Erythroblast (primary cell): ENCODE measurements at places on chromosomes 7 and 10.

- no peak for DNase-seq
These were observed 829 bp downstream of the CHRM2 start for GRCh38 chr7:136869001-136869961.

- no peak for DNase-seq
These were observed 260.6 kb downstream of the KCNMA1 start for GRCh38 chr10:77377034-77377433.

DNA sequence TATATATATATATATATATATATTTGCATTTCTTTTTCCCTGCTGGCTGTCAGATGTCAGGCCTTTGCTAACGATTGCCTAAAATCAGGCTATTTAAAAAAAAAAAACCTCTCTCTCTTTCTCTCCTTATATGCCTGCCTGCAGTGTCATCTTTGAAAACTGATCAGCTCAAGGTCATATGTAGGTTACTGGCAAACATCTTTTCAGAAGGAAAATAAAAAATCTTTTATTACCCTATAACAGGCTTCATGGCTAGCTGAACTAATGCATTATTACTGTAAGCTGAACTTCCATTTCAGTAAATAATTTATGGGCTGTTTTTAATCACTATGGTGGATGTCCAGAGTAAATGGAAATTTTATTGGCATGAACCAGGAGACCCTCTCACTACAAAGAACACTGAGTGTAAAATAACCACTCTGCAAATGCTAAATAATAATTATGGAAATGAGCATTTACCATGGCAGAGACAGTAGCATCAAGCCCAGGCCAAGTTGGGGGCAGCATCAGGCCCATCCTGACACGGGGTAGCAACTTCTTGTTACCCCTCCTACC lies 29.3 kb downstream of the HSPA12A start:
- DNase-seq, result no peak

GRCh38 chr7:29844559-29844958 lies 38.3 kb downstream of the WIPF3 start:
- no peak for DNase-seq

- DNase-seq, result no peak
These were observed 51.1 kb upstream of the PPP1R3C start for GRCh38 chr10:91683975-91684374.

DNA sequence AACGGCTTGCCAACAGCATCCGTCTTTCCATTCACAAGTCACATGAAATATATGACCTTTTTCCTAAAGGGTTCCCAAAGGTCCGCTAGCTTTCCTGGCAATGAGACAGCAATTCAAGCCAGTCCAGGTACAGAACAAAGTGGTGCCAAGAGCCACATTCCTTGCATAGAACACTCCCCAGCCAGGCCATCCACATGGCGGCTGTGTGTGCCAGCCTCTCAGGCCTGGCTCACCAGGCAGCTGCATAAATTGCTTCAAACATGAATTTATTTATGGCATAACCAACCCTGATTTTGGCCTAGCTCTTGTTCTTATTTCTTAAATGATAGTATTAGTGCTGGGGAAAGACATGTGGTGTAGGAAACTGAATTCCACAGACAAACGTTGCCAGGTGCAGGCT lies 63.7 kb upstream of the CREB5 start:
- DNase-seq, result no peak

- DNase-seq, result peak; percentile 26
These were observed 4.4 kb upstream of the EGR2 start for GRCh38 chr10:62820586-62820985.

DNA sequence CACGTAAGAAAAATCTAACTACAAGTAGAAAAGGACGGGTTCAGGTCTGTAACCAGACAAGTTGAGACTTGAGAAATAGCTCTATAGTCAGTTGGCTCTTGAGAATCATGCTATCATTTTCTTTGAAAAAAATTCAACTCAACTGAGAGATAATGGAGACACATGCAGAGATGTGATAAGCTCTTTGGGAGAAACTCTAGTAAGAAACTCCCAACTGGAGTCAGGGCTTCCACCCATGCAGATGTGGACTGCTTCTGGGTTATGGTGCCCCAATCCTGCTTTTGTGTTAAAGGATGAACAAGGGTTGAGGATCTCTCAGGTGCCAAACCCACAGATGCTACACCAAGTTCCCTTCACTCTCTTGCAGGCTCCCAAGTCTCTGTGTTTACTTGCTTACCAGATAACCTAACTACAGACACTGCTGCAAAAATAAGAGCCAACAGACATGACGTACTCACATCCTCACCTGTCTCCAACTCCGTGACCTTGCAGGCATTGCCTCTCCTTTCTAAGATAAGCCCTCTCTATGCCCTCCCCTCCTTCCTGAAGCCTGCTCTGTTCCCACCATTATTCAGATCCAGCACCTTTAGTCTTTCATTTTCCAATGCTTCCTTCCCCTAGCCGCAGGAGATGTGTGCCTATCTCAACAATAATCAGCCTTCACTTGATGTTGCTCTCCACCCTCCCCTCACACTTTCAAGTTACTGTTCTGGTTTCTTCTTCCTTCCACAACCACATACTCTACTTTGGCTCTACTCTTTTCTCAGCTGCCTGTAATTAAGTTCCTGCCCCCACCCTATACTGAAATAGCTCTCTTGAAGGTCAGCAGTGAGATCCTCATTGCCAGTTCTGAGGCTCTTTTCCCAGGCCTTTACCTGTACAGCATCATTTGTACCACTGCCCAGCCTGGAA lies 130.0 kb downstream of the ICA1 start:
- DNase-seq, result peak; percentile 91
